ENCODE measurements at places on chromosomes 12 and 14.

- DNase-seq = no peak
Observed at GRCh38 chr12:90827567-90827966, 127.4 kb downstream of the CCER1 start.

DNA sequence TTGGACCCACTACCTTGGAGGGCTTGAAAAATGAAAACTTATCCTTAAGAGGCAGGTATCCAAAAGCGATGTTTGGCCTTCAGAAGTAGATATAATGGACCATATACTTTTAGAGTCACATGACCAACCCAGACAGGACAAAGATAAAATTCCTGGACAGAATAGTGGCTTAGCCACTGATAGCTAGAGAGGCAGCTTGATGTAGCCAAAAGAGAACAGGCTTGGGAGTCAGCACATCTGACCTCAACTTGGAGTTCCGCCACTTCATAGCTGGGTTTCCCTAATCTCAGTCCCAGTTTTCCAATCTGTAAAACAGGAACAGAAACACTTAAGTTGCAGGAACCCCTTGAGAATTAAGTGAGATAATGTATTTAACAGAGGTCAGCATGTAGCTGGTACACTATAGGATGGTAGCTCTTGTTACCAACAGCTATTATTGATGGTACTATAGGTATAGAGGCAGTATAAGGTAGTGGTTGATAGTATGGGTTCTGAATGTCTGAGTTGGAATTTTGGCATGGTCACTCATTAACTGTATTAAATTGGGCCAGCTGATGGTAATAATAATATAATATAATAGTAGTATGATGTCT lies 63.2 kb upstream of the USP44 start:
- no peak for DNase-seq

DNA sequence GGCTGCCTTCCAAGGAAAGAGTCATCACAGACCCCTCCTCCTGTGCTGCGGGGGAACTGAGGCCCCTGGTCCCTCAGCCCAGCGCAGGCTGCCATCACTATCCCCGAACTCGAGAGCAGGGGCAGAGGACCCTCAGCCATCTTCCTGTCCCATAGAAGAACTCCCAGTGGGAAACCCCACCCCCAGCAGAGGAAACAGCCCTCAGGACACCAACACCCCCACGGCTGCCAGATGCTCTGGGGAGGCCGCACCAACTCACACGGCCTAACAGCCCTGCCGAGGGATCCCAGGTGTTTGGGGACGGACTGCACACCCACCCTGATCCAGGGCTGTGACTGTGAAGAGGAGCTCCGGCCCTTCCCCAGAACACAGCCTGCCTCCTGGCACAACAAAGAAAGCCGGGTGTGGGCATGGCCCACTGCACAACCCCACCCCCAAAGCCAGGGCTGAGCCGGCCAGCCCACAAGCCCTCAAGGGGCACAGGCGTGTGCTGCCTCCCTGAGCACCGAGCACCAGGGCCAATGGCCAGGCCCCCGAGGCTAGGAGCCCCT lies 16.3 kb upstream of the C14orf180 start:
- no peak for DNase-seq

GRCh38 chr12:72828662-72829324 lies 556.6 kb downstream of the TRHDE start:
- DNase-seq = no peak

- DNase-seq = no peak
Observed at GRCh38 chr12:66280561-66280960, 21.7 kb upstream of the HELB start.
